Sciatic nerve (tissue), 2 donors: ENCODE measurements at places on chromosomes 1 and 21. TPM values are rescaled to one million over a fixed set of nuclear protein-coding genes. Genes with fewer than 3 reads are reported as not detected.
A peak's percentile ranks its signal among the peaks of the same experiment; 100 is the strongest.

The CLCA1 gene
- total RNA-seq, result not detected

DNA sequence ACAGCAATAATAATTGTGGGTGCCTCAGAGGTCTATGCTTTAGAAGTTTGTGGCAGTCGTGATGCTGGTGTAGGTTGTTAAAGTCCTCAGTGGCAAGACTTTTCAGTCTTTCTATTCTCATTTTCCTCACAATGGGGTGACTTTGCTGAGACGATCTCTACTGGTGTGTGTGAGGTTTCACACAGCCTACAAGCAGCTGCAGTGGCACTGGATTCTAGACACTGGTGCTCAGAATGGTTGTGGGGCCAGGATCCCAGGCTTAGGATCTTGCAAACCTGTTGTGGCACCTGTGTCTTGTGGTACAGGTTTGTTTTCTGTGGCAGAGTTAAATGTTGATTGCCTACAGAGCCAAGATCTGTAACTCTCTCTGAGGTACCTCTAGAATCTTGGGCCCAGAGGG lies 581.2 kb downstream of the PTPRC start:
- DNase-seq, result no peak

GRCh38 chr1:61746813-61747212 lies 4.5 kb downstream of the PATJ start:
- no peak for DNase-seq

The NDUFV3 gene
- 43.8 TPM for total RNA-seq

The USH2A gene
- 0.04 TPM for total RNA-seq

The LHX8 gene
- total RNA-seq, result not detected

- DNase-seq, result no peak
These were observed 14.0 kb downstream of the GTF2B start for GRCh38 chr1:88877382-88877825.

DNA sequence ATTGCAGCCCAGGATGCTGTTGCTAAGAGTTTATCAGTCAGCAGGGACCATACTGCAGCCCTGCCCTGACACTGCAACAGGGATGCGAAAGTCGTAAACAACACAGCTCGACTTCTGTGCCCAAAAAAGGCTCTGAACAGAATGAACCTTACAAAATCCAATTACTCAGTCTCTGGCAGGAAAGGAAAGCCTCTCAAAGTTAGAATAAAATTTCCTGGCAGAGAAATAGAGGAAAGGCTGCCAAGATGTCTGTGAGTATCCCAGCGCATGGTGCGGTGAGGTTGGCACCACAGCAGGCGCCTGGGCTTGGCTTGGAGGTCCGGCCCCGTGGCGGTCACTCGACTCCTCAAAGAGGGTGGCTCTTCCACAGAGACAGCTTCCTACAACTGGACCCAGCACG lies 185.8 kb downstream of the PCP4 start:
- no peak for DNase-seq

DNA sequence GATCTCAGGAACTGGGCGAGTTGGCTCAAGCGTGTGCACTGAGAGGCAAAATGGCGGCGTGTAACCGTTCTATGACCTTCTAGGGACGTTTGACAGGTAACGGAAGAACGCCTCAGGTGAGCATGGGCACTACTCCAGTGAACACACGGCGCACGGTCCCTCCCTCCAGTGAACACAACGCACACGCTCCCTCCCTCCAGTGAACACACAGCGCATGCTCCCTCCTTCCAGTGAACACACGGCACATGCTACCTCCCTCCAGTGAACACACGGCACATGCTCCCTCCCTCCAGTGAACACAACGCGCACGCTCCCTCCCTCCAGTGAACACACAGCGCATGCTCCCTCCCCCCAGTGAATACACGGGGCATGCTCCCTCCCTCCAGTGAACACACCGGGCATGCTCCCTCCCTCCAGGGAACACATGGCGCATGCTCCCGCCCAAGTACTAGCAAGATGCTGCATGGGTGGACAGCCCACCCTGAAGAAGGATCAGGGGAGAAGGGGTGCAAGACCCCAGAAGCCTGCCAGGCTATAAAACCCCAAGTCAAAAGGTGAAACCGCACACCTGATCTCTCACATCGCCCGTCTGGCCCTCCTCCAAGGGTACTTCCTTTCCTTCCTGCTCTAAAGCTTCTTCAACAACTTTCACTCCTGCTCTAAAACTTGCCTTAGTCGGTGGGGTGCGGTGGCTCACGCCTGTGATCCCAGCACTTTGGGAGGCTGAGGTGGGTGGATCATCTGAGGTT lies 3.5 kb downstream of the C1orf159 start:
- DNase-seq, result no peak

DNA sequence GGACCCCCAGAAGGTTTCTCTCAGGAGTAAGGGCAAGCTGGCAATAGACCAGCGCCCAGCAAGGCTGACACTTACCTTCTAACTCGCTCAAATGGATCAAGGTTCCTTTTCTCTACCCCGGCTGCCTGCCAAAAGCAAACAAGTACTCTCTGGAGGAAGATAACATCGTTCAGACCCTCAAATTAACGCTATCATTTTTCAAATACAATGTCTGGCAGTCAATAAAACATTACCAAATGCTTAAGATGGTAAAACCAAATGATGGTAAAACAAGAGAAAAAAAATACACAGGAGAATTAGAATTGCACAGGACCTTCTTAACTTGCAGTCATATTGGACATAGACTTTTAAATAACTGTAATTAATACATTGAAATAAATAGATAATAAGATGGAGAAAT lies 148.1 kb downstream of the SPATA46 start:
- no peak for DNase-seq

- no peak for DNase-seq
These were observed 5.9 kb downstream of the C1orf226 start for GRCh38 chr1:162387226-162388082.

- no peak for DNase-seq
These were observed 15.9 kb downstream of the TMEM63A start for GRCh38 chr1:225866061-225866837.

GRCh38 chr1:228544021-228544850 lies 57.1 kb downstream of the RNF187 start:
- DNase-seq, result peak; percentile 5

The UBR4 gene
- total RNA-seq, result 161 TPM

The ITLN2 gene
- total RNA-seq, result not detected

DNA sequence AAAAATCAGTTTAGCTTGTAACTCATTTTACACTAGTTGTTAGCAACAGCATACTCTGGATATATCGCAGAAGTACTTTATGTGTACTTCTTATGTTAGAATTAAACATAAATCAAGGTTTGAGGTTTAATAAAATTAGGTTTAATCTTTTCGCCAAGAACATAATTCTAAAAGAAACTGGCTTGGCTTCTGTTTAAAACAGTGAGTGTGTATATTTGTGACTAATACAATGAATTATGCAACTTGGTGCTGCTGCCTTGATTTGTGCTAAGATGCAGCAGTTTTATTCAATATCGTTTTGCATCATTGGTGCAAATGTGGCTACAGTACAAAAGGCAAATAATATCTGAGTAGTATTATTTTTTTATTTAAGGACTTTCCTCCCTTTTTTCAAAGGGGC lies 44.8 kb downstream of the USP25 start:
- DNase-seq, result no peak

GRCh38 chr21:41678924-41679318 lies 87.9 kb downstream of the RIPK4 start:
- DNase-seq, result peak; percentile 94

The TRAF3IP3 gene
- 8.3 TPM for total RNA-seq

DNA sequence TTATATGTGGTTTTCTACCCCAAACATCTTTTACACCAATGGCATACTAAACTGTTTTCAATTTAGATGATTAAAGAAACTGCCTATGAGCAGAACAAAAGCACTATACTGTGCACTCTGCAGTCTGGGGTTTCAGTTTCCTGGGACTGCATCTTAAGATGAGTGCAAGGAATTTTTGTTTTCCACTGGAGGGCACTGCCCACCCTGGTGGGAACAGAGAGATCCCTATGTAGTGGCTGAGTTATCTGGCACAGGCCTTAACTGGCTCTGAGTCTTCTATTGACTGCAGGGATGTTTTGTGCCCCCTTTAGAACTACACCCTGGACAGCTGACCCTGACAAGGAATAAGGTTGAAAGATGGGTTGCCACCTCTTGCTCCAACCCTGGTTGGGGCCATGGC lies 12.0 kb downstream of the PROK1 start:
- no peak for DNase-seq

DNA sequence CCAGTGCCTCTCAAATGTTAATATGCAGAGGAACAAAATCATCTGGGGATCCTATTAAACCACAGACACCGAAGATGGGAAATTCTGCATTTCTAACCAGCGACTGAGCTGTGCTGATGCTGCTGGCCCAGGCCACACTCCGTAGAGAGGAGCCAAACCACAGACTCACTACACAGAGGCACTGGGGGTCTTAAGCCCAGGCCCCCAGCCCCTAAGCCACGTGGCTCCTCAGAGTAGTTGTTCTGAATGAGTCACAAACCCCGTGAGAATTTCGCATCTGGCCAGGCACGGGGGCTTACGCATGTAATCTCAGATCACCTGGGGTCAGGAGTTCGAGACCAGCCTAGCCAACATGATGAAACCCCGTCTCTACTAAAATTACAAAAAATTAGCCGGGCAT lies 2.8 kb upstream of the CELA2A start:
- no peak for DNase-seq

GRCh38 chr1:116477429-116477828 lies 93.4 kb downstream of the CD58 start:
- DNase-seq, result no peak

DNA sequence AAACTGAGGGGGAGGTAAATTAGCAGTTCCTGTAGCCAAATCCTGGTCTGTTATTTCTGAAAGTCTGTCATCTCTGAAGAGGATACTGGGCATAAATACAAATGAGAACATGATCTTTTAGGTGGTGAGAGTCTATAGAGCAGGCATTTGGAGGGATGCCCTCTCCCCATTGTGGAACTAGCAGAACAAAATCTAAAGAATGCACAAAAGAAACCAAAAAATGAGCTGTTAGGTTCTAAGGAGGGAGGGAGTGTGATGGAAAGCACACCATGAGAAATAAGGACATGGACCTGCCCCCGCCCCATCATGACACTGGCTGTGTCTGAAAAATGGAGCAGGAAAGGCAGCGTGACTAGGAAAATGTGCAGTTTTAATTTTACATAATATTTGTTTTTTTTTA lies 262.0 kb downstream of the KIF26B start:
- DNase-seq, result no peak

The RGSL1 gene
- not detected for total RNA-seq

The AIRE gene
- 0.13 TPM for total RNA-seq

The IL20 gene
- total RNA-seq, result not detected

- DNase-seq, result no peak
These were observed 430.5 kb downstream of the HLX start for GRCh38 chr1:221309723-221310122.

GRCh38 chr1:193387406-193387805 lies 201.0 kb upstream of the B3GALT2 start:
- no peak for DNase-seq

The CELF3 gene
- total RNA-seq, result 0.36 TPM

- no peak for DNase-seq
These were observed 2.4 kb upstream of the B4GALT3 start for GRCh38 chr1:161179698-161180097.

DNA sequence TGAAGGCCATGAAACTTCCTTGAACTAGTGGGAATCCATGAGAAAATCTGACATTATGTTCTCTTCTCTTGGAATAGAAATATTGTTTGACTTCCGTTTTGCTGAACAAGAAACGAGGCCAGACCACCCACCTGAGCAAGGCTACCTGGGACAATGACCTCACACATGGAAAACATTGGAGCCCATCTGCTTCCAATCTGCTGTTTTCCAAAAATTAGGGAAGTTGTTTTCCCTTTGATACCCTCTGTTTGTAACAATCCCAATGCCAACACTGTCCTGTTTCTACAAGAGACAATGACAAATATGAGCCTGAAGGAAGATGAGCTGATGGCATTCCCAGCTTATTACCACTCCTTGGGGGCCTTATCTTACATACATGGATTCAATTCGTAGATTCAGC lies 29.4 kb downstream of the OR2C3 start:
- no peak for DNase-seq

DNA sequence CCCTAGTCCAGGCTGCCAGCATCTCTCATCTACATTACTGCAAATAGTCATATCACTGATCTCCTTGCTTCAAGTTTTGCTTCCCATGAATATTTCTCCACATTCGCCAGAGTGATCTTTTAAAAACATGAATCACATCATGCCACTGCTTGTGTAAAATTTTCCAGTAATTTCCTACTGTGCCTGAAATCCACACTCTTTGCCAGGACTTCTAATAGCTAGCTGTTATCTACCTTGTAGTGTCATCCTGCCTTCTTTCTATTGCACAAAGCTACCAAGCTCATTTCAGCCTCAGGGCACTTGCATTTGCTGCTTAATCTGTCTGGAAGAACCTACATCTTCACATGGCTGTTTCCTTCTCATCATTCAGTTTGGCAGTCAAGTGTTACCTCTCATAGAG lies 33.9 kb upstream of the ZNF362 start:
- no peak for DNase-seq

The OPTC gene
- total RNA-seq, result not detected

DNA sequence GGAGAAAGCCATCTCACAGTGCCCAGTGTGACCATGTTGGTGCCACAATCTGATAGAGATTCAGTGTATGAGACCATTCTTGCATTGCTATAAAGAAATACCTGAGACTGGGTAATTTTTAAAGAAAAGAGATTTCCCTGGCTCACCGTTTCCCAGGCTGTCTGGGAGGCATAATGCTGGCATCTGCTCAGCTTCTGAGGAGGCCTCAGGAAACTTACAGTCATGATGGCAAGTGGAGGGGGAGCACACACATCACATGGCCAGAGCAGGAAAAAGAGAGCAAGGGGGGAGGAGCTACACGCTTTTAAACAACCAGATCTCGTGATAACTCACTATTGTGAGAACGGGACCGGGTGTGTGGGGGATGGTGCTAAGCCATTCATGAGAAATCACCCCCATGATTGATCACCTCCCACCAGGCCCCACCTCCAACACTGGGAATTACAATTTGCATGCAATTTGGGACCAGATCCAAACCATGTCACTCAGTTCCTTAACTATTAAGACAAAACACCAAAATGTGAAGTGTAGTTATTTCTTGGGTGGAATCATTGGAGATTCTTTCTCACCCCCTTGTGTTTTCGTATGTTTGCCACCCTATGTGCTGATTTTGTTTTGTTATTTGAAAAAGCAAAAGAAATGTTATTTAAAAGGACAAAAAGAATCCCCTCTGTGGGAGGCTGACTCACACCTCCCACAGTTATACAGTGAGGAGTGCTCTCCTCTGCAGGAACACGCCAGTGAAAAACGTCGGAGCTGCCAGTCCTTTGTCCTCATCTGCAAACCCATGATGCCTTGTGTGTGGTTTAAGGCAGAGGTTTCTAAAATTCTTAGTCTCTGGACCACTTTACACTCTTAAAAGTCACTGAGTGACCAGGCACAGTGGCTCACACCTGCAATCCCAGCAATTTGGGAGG lies 46.9 kb upstream of the IFNLR1 start:
- DNase-seq, result no peak
